ENCODE measurements at places on chromosomes 12 and 14. TPM values are rescaled to one million over a fixed set of nuclear protein-coding genes. Genes with fewer than 3 reads are reported as not detected.

TGM1 gene
- total RNA-seq = 128 TPM

- H3K4me1 ChIP-seq = no peaks in the 10 kb centered on the region
- no peak overlapping the region for H3K27ac ChIP-seq
- no peak overlapping the region for H3K4me3 ChIP-seq
Measured at GRCh38 chr14:92173668-92174067, 51.9 kb downstream of the CPSF2 start.

DNA sequence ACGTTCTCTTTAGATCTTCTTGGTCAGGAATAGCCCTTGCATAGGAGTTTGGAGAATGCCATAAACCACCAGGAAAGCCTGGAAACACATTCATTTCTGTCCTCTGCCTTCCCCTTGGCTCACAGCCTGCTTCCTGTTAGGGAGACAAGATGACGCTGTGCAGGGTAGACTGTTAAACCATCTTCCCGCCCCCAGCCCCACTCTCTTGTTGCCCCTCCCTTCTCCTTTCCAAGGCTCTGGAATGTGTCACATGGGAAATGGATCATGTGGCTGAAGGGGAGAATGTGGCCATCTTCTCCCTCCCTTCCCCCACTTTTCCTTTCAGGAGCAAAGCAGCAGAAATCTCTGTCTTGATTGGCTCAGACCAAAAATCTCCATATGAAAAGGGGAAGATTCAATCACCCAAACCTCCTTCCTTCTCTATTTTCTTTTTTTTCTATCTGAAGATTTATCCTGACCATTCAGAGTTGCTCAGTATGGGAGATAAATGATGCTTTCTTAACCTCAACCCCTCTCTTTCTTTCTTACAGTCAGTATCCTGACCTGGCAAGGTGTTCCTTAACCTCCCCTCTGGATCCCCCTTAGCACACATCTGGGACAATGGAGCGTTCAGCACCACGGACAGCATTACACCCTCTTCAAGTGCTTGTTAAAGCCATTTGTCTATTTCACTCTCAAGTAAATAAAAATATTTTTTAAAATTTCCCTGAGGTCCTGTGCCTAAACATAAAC, 11.4 kb downstream of the GPR19 start:
- no peak overlapping the region for H3K27ac ChIP-seq
- H3K36me3 ChIP-seq = no peaks in the 10 kb centered on the region
- DNase-seq = no peak
- H3K4me1 ChIP-seq = no peaks in the 10 kb centered on the region
- H3K27me3 ChIP-seq = no peaks in the 10 kb centered on the region

CTSG gene
- total RNA-seq = not detected

GRCh38 chr14:98382662-98383061, 889.3 kb downstream of the BCL11B start:
- DNase-seq = no peak
- no peak overlapping the region for H3K27ac ChIP-seq
- no peaks in the 10 kb centered on the region for H3K36me3 ChIP-seq
- peaks cover 4% of the 10 kb centered on the region for H3K4me1 ChIP-seq

GRCh38 chr14:61388173-61388975, 67.0 kb downstream of the PRKCH start:
- no peak overlapping the region for H3K4me3 ChIP-seq
- no peaks in the 10 kb centered on the region for H3K27me3 ChIP-seq
- H3K27ac ChIP-seq = peak overlapping the region; percentile 2
- no peaks in the 10 kb centered on the region for H3K36me3 ChIP-seq
- DNase-seq = no peak

- H3K4me3 ChIP-seq = no peak overlapping the region
- peaks cover 33% of the 10 kb centered on the region for H3K4me1 ChIP-seq
- H3K36me3 ChIP-seq = peaks cover 41% of the 10 kb centered on the region
- no peak overlapping the region for H3K27ac ChIP-seq
- H3K27me3 ChIP-seq = no peaks in the 10 kb centered on the region
Measured at GRCh38 chr12:132140918-132141841, 2.9 kb downstream of the DDX51 start.

TMEM229B gene
- total RNA-seq = 2.0 TPM

- no peaks in the 10 kb centered on the region for H3K4me1 ChIP-seq
- no peaks in the 10 kb centered on the region for H3K27me3 ChIP-seq
- DNase-seq = no peak
Measured at GRCh38 chr12:17301544-17301943, 695.6 kb upstream of the LMO3 start.

- no peaks in the 10 kb centered on the region for H3K36me3 ChIP-seq
- H3K27me3 ChIP-seq = no peaks in the 10 kb centered on the region
- no peak overlapping the region for H3K4me3 ChIP-seq
Measured at GRCh38 chr14:68627050-68627867, 165.6 kb downstream of the ZFP36L1 start.

- peak; percentile 64 for DNase-seq
- no peaks in the 10 kb centered on the region for H3K4me1 ChIP-seq
- no peak overlapping the region for H3K4me3 ChIP-seq
- H3K27ac ChIP-seq = no peak overlapping the region
- no peaks in the 10 kb centered on the region for H3K36me3 ChIP-seq
Measured at GRCh38 chr12:1843641-1844005, 23.3 kb downstream of the LRTM2 start.

- no peaks in the 10 kb centered on the region for H3K4me1 ChIP-seq
- peaks cover 55% of the 10 kb centered on the region for H3K36me3 ChIP-seq
- no peak for DNase-seq
- no peak overlapping the region for H3K27ac ChIP-seq
- no peaks in the 10 kb centered on the region for H3K27me3 ChIP-seq
- H3K4me3 ChIP-seq = no peak overlapping the region
Measured at GRCh38 chr12:12985817-12986408, 14.2 kb downstream of the HEBP1 start.

- no peaks in the 10 kb centered on the region for H3K36me3 ChIP-seq
- H3K27me3 ChIP-seq = no peaks in the 10 kb centered on the region
- DNase-seq = no peak
- H3K4me3 ChIP-seq = no peak overlapping the region
- H3K27ac ChIP-seq = no peak overlapping the region
- H3K4me1 ChIP-seq = peaks cover 4% of the 10 kb centered on the region
Measured at GRCh38 chr12:18160901-18161300, 70.9 kb upstream of the RERGL start.

EFS gene
- total RNA-seq = 64.4 TPM

DNA sequence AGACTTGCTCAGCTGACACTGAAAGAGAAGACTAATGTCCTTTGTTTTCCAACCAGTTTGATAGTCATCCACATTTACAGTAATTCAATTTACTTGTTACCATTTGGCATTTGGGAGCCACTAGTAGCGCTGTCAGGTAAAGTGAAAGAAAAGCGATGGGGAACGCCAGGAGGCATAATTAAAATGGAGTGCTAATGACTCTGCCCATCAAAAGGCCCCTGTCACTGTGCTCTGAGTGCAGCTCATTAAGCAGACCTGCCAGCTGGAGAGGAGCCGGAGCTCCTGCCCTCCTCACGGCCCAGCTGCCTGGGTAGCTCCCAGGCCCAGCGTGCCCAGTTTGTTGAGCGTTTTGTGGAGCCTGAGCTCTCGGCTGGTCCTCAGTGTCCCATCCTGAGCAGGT, 463.6 kb upstream of the CCDC196 start:
- no peaks in the 10 kb centered on the region for H3K36me3 ChIP-seq
- H3K27ac ChIP-seq = no peak overlapping the region
- no peaks in the 10 kb centered on the region for H3K4me1 ChIP-seq
- H3K27me3 ChIP-seq = no peaks in the 10 kb centered on the region

DNA sequence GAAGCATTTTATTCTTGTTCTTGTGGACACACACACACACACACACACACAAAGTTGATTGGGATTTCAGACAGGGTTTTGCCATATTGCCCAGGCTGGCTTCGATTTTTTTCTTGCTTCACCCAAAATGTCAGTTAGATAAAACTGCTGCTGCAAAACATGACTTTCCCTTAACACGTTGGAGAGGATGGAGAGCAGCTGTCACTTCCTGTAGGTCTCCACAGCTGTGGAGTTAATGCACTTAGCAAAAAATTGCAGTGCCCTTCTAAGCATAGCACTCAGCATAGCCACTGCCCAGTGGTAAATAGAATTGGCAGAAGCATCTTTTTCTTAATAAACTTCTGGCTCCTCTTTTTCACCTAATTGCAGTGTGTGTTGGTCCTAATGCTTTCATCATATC, 54.5 kb downstream of the PDZRN4 start:
- H3K36me3 ChIP-seq = no peaks in the 10 kb centered on the region
- no peaks in the 10 kb centered on the region for H3K4me1 ChIP-seq
- DNase-seq = no peak
- H3K27ac ChIP-seq = no peak overlapping the region

Measured in suprapubic skin (tissue), 4 donors.